ENCODE measurements at places on chromosomes 2 and 18. TPM values are rescaled to one million over a fixed set of nuclear protein-coding genes. Genes with fewer than 3 reads are reported as not detected.

DNA sequence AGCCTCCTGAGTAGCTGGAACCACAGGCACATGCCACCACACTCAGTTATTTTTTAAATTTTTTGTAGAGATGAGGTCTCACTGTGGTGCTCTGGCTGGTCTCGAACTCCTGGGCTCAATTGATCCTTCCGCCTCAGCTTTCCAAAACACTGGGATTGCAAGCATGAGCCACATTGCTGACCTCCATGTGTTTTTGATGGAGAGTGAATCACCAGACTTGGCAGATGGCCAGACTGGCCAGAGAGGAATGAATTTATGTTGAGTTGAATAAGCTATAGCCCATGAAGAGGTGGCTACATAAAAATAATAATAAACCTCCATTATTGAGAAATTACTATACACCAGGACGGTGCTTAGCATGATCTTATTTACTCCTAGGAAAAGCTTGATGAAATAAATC lies 91.5 kb downstream of the MREG start:
- DNase-seq = no peak

DNA sequence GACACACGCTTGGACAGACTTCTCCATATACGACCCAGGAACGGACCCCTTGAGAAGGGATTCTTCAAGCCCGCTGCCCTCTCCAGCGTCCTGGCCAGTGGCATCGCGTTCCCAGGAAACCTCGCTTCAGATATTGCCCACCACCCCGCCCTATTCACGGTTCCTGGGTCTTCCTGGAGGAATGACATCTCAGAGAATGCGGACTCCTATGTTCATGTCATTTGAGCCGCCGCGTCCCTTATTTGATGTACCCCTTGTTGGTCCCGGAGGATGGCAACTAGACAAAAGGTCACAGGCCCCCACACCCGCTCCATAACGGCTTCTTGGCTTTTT lies 588 bp upstream of the CCDC93 start:
- DNase-seq = no peak

GRCh38 chr2:170823088-170823897 lies 6.6 kb downstream of the GAD1 start:
- DNase-seq = no peak

DNA sequence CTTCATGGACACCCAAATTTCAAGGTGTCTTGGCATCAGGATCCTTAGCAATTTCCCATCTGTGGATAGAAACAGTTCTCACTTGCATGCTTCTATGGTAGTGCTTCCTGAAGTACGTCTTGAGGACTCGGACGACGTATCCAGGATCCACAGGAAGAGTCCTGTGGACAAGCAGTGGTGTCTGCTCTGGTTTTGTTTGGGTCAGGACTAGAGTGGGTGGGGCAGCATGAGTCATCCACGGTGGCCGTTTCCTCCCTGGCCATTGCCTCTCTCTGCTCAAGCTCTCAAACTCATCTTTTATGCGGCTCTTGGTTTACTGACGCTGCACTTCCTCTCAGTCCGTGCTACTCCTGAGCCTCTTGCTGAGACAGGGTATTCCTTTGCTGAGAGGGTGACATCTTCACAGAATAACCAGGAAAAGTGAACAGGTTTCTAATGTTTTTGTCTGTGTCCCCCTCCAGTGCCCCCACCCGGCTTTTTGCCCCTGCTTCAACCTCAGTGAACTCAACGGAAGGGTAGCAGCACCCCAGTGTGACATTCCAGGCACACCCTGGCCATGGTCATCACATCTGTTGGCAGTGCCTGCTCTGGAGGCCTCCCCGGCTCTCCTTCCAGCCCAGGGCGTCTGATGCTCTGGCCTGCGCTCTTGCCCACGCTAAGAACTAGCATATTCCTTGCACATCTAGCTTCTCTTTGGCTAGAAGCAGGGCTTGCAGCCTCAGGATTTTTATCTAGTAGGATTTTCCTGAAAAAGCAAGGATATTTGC lies 62.2 kb downstream of the ARMC9 start:
- no peak for DNase-seq

- no peak for DNase-seq
Observed at GRCh38 chr2:172863341-172863740, 127.7 kb downstream of the RAPGEF4 start.

ANKRD30BL gene
- not detected for total RNA-seq

VAMP5 gene
- 88.4 TPM for total RNA-seq

SCN3A gene
- 1.1 TPM for total RNA-seq

OSR1 gene
- total RNA-seq = 33.7 TPM
